ENCODE measurements at places on chromosomes 11 and 22.

GRCh38 chr11:60332846-60333245 is 5.8 kb downstream of the MS4A6E start:
- no peak for DNase-seq

- DNase-seq = no peak
Observed at GRCh38 chr11:130489716-130490115, 41.3 kb downstream of the ADAMTS15 start.

DNA sequence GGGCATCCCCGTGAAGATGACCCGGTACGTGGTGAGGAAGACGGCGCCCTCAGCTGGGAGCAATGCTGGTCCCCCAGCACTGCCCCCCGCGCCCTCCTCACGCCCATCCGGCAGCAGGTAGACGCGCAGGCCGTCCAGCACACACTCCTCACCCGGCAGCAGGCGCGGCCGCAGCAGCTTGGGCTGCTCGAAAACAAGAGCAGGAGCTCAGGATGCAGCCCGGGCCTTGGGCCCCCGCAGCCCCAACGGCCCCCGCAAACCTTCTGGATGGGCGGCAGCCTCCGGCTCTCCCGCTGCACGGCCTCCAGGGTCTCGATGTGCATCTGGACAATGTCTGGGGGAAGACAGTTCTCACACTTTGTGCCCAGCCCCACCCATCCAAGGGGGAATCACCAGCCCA is 13.3 kb downstream of the SBF1 start:
- DNase-seq = no peak

GRCh38 chr11:103344886-103345285 is 235.7 kb downstream of the DYNC2H1 start:
- DNase-seq = no peak

DNA sequence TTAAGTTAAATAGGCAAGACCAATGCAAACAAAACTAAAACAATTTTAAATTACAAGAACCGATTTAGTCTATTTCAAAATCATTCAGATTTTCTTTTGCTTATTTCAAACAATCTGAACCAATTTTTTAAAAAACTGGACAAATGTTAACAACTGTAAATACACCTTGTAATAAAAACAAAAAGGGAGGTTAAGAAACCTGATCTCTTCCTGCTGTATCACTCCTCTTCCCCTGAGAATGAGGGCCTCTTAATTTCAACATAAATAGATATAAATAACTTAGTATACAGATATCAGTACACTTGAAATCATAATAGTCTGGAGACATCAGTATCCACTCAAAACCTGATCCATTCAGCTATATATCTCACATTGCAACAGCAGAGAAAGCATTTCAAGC is 346.6 kb downstream of the TTC28 start:
- DNase-seq = no peak

DNA sequence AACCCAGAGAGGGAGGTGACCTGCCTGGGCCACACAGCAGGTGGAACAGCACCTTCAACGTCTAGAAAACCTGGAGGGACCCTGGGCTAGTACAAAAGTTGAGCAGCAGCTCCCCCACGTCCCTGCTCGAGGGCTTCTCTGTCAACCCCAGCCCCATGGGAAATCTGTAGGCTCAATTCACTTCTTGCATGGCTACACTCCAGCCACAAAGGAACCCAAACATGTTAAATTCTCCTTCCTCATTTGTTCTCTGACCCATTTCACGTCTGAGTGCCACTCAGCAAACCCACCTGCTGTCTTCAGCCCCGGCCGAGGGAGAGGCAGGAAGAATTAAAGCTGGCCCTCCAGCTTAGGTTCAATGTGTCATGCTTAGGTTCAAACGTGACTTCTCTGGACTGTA is 418.5 kb downstream of the MIAT start:
- DNase-seq = no peak

- DNase-seq = no peak
Observed at GRCh38 chr11:80727315-80727714, 1286.5 kb upstream of the TENM4 start.

DNA sequence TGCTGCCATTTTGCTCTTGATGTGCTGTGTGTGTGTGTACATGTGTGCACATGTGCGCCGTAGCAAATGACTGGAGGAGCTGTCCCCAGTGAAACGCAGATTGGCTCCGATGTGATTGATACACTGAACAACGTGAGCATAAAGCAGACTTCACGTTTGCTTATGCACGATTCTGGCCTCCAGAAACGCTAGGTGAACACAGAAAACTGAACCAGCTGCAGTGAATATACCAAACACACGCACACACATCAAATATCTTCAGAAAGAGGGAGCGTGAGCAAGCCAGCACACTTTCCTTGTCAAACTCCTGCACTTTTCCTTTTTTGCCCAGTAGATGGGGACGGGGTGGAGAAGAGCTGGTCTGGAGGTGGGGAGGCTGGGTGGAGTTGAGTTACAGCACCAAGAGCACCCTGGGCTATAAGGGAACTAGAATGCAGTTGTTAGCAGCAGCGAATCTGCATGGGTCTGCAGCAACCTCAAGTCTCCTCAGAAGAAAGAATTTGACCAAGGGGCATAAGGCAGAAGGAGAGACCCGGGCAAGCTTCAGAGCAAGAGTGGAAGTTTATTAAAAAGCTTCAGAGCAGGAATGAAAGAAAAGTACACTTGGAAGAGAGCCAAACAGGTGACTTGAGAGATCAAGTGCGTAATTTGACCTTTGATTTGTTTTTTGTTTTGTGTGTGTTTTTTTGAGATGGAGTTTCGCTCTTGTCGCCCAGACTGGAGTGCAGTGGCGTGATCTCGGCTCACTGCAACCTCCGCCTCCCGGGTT is 77.8 kb upstream of the CADM1 start:
- DNase-seq = no peak

- peak; percentile 30 for DNase-seq
Observed at GRCh38 chr11:127493330-127494022, 492.9 kb upstream of the KIRREL3 start.

DNA sequence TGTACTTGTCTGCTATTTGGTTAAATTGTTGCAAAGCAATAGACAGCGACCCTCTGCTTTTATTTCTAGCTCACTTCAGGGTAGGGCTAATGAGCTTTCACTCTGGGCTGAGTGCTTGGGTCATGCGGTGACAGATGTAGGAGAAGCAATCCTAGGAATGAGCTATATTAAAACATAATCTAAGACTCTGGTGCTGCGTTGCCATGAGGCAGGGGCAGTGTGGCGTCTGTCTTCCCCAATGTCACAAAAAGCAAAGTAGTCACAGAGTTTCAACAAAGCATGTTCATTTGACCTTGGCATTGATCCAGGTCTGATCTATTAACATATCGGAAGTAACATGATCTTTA is 55.5 kb upstream of the GRAMD1B start:
- DNase-seq = no peak

GRCh38 chr11:48094643-48095339 is 114.4 kb downstream of the PTPRJ start:
- DNase-seq = no peak

DNA sequence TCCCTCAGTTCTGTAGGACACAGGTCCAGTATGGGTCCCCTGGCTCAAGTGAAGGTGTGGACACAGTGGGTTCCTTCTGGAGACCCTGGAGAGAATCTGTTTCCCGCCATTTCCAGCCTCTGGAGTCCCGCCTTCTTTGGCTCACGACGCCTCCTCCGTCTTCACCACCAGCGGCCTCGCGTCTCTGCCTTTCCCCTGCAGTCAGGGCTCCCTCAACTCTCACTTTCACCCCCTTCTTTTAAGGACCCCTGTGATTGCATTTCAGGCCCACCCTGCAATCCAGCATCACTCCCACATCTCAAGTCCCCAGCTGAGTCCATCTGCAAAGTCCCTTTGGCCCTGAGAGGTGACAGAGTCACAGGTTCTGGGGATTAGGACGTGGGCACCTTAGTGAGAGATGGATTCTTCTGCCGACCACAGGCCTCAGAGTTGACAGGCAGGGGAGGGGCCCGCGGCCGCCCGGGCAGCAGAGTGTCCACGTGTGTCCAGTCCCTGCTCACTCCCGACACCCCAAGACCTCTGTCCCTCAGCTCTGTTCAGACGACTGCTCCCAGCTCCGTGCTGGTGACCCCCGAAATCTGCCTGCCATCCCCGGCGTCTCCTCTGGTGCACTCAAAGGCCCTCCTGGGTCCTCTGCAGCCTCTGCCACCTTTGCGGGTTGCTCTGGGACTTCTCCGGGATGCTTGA is 36.9 kb upstream of the KRTAP5-7 start:
- no peak for DNase-seq

- DNase-seq = peak; percentile 7
Observed at GRCh38 chr22:33920197-33920540, at the start of gene LARGE1. TSS of gene LARGE1 (minus strand) at chr22:33920476.

GRCh38 chr22:42862045-42862734 is 5.1 kb upstream of the ARFGAP3 start:
- DNase-seq = no peak
